ENCODE measurements at places on chromosomes 13 and 19.

DNA sequence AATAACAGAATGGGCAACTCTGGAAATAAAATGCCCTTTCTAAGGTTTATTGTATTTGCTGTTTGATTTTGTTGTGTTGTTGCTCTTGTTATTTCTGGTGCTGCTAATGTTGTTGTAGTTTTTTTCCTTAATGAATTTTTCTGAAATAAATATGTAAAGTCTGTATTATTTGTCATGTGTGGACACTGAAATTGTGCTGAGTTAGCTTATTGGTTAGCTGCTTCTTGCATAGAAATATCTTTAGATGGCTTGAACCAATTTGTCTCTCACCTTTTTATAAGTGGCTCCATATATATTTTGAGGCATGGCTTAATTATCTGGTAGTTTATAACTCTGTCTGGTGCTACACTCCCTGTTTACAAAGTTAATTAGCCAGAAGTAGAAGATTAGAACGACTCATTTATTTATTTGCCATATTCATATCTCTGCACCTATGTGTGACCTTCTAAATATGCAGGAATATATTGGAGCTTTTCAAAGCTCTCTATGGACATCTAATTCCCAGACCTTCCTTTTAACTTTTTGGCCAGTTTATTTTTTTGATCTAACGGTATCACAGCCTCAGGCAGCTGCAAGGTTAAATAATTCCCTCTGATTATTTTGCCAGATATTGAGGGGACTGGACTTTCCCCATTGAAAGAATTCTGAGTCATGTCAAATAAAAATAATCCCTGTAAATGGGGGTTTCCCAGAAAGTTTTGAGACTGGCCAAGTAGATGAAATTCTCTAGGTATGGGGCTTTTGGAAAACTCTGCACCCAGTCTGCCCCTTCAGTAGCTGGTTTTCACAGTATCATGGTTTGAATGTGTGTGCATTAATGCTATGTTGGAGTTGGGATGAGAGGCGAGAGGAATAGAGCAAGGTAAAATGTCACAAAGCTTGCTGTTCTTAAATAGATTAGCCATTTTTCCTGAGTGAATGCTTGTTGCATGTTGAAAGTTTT is 1331.7 kb upstream of the MIR17HG start:
- no peak for DNase-seq

GRCh38 chr19:16330806-16331690 is 6.4 kb downstream of the KLF2 start:
- DNase-seq: no peak

- no peak for DNase-seq
Observed at GRCh38 chr19:4327252-4327876, 11.3 kb downstream of the STAP2 start.

DNA sequence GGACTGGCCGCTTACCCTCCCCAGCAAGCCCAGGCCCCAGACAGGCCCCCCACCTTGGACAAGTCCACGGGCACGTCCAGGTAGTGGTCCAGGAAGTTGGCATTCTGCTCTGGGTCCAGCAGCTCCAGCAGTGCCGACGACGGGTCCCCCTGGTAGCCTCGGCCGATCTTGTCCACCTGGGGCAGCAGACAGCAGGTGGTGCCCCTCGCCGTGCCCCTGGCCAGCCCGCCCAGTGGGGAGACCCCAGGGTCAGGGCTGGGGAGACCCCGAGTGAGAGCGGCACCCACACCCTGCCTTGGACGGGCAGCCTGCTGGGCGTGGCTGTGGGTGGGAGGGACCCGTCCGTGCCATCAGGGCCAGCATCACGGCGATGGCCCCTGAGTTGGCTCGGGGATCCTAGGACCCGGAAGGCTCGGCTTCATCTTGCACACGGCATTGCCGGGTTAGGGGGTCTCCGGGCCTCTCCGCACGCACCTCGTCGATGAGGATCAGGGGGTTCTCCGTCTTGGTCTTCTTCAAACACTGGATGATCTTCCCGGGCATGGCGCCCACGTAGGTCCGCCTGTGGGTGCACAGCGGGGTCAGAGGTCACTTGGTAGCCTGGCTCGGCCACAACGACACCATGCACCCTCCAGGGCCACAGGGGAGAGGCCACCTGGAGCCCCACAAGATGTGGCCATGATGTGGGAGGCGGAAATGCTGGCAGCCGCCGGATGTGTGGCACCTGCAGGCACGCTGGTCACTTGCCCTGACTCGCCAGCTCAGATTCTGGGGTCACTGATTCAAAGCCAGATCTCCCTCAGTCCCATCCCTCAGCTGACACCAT is 6.3 kb downstream of the RPL36 start:
- DNase-seq: no peak

GRCh38 chr19:2561895-2562294 is 86.0 kb downstream of the GADD45B start:
- no peak for DNase-seq

GRCh38 chr19:50640368-50640767 is 687 bp upstream of the SYT3 start:
- DNase-seq: no peak

DNA sequence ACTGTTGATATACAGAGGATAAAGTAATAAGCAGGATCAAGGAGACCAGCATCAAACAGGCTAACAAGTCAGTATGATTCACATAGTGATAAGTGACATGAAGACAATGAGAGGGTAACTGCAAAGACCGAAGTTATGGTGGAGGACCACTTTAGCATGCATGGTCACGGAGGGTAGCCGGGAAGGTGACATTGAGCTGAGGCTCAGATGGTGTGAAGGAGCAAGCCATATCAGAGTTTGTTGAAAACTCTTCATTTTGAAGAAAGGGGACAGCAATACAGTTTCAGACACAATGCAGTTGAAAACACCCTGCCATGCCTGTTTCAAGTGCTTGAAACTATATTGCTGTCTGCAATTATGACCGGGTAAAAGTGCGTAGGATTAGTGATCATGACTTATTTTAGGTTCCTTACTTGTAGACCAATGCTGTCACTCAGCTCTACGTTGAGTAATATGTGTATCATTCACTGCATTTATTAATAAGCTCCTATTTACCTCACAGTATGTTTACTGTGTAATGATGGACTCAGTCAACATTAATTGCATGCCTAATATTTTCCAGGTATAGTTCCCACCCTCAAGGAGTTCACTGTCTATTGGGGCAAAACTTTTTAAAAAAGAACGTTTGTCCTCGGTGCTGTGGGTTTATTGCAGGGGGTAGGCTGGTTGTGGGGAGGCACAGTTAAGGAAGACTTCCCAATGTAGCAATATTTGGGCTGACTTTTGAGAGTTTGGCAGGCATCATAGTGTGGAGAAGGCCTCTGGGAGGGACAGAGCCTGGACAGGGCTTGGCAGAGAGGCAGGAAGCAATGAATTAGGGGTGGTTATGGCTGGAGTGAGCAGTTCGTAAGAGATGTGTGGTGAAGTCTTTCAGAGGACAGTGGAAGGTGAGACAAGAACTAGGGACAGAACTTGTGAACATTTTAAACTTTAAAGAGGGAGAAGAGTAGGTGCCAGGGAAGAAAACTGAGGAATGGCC is 3.2 kb downstream of the UBAC2 start:
- no peak for DNase-seq

- no peak for DNase-seq
Observed at GRCh38 chr13:44796597-44797490, 192.4 kb downstream of the NUFIP1 start.

GRCh38 chr13:19713186-19713965 is 69.4 kb downstream of the PSPC1 start:
- DNase-seq: no peak

- no peak for DNase-seq
Observed at GRCh38 chr13:44765001-44765471, 188.9 kb upstream of the TSC22D1 start.

GRCh38 chr13:21670006-21670882 is 629 bp upstream of the FGF9 start:
- no peak for DNase-seq

DNA sequence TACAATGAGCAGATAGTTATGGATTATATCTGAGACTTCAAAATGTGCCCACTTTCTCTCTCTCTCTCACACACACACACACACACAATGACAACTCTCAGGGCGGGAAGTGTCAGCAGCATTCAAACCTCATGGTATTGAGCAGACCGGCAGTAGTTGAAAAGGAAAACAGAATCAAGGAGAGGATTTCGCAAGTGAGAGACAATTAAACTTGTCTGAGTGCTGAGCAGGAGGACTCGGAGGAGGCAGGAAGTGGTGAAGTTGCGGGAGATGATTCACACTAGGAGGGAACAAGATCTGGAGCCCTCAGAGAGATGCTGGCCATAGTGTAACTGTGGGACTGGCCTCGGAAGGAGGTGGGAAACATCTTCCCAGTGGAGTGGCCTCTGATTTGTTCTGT is 353.1 kb downstream of the EFNB2 start:
- no peak for DNase-seq

GRCh38 chr13:60427285-60427684 is 30.3 kb downstream of the TDRD3 start:
- no peak for DNase-seq

GRCh38 chr19:15320116-15320515 is 12.2 kb downstream of the BRD4 start:
- DNase-seq: no peak

GRCh38 chr13:38398711-38399493 is 49.3 kb downstream of the UFM1 start:
- DNase-seq: no peak

GRCh38 chr13:23086968-23087623 is 93.7 kb upstream of the SGCG start:
- DNase-seq: no peak

- DNase-seq: no peak
Observed at GRCh38 chr13:45930177-45930576, 78.6 kb upstream of the SIAH3 start.

GRCh38 chr19:6530386-6531162 is at the start of gene TNFSF9:
Gene TNFSF9, plus strand, starts transcription at chr19:6531026. Its CDS starts 11 bp downstream, at chr19:6531037.
- peak; percentile 33 for DNase-seq

DNA sequence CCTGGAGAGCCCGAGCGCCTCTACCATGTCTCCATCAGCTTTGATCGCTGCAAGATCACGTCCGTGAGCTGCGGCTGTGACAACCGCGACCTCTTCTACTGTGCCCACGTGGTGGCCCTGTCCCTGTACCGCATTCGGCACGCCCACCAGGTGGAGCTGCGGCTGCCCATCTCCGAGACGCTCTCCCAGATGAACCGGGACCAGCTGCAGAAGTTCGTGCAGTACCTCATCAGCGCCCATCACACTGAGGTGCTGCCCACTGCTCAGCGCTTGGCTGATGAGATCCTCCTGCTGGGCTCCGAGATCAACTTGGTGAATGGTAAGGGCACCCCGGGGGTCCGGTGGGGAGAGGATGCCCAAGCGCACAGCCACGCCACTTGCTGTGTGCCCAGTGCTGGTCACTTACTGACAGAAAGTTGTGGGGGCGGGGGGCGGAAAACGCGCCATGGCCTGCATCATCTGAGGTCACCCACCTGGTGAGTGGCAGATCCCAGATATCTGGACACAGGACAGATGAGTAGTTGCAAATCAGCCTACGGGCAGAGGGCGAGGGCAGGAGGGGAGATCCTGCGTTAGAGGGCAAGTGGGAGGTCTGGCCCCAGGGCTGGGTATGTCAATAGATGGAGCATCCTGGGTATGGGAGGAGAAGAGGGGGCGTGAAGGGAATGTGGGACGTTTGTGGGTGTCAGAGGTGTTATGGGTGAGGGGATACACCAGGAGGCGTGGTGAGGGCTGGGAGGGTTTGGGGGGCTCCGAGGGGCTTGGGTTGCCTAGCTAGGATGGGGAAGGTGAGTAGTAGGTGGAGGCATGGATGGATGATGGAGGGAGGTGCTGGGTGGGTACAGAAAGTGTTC is 9.8 kb downstream of the ZSWIM4 start:
- DNase-seq: no peak

DNA sequence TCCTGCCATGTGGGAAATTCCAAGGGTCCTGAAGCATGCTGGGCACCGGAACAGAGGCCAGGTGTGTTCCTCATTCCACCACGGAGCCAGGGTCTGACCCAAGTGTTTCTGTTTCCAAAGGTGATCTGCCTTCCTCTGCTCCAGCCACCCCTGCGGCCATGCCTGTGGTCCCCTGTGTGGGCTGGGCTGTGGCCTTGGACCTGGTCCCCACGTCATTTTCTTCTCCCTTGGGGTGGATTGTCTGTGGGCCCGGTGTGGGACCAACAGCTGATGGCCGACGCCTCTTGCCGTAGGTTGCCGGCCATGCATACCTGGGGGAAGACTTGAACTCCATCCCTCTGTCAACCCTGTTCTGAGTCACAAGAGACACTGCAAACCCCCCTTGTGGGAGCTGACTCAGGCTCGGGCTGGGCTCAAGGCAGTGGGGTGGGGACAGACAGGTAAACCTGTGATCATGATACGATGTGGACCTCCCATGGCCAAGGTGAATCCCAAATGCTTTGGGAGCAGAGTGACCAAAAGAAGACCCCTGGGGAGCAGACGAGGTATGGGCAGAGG is 35.0 kb downstream of the ATP11A start:
- DNase-seq: no peak

DNA sequence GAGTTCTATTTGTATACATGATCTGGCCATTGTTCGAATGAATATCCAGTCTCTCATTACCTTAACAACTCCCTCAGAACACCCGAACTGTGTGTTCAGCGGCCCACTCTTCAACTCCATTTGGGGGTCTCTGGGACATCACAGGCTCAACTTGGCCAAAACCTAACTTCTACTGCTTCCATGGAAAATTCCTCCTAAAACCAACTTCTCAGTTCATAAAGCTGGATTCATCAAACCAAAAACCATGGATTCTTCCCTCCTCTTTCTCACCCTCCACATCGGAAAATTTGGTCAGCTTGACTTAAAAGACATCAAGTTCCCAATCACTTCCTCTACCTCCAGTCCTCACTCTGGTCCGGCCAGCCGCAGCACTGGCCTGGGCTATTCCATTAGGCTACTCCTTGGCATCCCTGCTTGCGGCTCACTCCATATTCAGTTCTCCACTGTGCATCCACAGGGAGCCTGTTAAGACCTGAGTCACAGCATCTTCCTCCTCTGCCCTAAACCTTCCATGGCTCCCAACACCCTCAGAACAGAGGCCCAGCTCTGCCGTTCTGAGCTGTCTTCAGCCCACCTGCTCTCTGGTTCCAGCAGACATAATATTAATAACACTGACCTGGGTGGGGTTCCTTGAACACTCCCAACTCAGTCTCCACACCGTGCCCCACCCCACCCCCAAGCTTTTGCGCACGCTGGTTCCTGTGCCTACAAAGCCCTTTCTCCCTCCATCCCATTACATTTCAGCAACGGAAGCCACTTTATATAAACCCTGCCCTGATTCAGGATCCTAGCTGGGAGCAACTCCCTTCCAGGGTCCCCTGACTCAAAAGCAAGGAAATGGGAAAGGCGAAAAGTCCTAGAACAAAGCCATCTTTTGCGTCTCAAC is 1.1 kb downstream of the ZNF792 start:
- DNase-seq: no peak

DNA sequence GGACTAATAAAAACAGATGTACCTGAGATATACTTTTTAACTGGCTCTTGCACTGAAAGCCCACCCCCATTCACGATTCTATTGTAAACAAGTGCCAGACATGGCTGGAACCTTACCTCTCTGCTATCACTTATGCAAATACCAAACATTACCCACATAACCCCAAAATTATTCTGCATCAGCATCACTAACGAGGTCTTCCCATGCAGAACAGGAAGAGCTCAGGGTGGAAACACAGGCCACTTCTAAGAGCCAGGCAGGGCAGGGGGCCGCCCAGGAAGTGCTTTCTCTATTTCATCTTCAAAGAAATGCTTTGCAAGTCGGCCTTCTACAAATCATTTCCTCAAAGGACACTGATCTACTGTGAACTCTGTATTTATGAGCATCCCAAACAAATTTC is 7.3 kb downstream of the IRS2 start:
- DNase-seq: no peak

All from cerebellar nuclear complex (tissue), 1 donor.